ENCODE measurements at places on chromosomes 5 and 9. TPM values are rescaled to one million over a fixed set of nuclear protein-coding genes. Genes with fewer than 3 reads are reported as not detected.

Gene ZFP2
- 0.24 TPM for total RNA-seq

Gene ZFYVE16
- 20.0 TPM for total RNA-seq

Gene SH3PXD2B
- total RNA-seq: 20.9 TPM

Gene SLC22A4
- total RNA-seq: 1.7 TPM

Data from foreskin keratinocyte (primary cell).